Activated CD8-positive, alpha-beta T cell treated with anti-CD3 and anti-CD28 coated beads for 36 hours (primary cell): ENCODE measurements at places on chromosomes 11 and 22.
A peak's percentile ranks its signal among the peaks of the same experiment; 100 is the strongest.

DNA sequence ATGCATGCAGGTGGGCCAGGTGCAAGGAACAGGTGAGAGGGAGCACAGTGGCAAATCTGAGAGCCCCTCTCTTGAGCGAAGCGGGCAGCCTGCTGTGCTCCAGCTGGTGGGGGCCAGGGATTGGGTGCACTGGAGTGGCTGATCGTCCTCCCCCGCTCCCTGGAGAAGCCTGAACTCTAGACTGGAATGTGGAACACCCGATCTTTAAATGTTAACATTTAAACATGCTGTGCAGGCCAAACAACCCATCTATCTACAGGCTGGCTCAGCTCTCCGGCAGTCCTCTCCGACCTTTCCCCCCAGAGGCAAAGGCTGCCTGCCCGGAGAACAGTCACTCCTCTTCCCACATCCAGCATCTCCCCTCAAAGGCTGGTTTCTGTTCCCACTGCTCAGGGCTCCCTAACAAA, 5.1 kb downstream of the MRGPRF start:
- H3K4me1 ChIP-seq: no peaks in the 10 kb centered on the region
- no peak overlapping the region for H3K27ac ChIP-seq
- no peak for DNase-seq
- H3K27me3 ChIP-seq: peaks cover 21% of the 10 kb centered on the region
- H3K4me3 ChIP-seq: no peak overlapping the region
- H3K36me3 ChIP-seq: no peaks in the 10 kb centered on the region

DNA sequence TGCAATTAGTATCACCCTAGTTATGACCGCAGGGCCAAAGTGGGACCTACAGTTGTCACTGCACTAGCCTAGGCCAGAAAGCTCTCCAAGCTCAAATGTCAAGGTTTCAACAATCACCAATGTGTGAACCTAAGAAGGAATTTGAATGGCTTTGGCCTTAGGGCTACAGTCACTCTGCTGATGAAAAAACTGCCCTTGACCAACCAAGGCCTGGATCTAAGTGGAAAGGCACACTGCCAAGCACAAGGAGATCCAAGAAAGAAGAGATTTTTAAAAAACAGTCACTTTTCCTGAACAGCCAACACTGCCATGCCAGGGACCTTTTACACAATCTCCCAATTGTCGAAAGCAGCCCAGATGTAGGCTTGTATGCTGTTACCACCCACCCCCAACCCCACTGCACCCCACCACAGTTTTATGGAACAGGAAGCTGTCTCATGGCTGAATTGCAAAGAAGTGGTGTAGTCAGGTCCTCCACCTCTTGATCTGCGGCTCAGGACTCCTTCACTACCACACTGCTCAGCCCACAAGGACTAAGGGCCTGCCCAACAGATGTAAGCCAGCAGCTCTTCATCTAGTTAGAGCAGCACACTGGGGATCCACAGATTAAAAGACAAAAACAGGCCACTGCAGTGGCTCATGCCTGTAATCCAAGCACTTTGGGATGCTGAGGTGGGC, 32.9 kb downstream of the SMCO4 start:
- no peaks in the 10 kb centered on the region for H3K36me3 ChIP-seq
- DNase-seq: peak; percentile 8
- H3K4me1 ChIP-seq: peaks cover 8% of the 10 kb centered on the region
- no peak overlapping the region for H3K27ac ChIP-seq
- H3K4me3 ChIP-seq: no peak overlapping the region
- H3K27me3 ChIP-seq: no peaks in the 10 kb centered on the region

- H3K4me3 ChIP-seq: no peak overlapping the region
- peak; percentile 70 for DNase-seq
- no peaks in the 10 kb centered on the region for H3K36me3 ChIP-seq
- H3K4me1 ChIP-seq: no peaks in the 10 kb centered on the region
- H3K27me3 ChIP-seq: peaks cover 7% of the 10 kb centered on the region
Measured at GRCh38 chr11:17528181-17528691, 16.0 kb downstream of the USH1C start.

DNA sequence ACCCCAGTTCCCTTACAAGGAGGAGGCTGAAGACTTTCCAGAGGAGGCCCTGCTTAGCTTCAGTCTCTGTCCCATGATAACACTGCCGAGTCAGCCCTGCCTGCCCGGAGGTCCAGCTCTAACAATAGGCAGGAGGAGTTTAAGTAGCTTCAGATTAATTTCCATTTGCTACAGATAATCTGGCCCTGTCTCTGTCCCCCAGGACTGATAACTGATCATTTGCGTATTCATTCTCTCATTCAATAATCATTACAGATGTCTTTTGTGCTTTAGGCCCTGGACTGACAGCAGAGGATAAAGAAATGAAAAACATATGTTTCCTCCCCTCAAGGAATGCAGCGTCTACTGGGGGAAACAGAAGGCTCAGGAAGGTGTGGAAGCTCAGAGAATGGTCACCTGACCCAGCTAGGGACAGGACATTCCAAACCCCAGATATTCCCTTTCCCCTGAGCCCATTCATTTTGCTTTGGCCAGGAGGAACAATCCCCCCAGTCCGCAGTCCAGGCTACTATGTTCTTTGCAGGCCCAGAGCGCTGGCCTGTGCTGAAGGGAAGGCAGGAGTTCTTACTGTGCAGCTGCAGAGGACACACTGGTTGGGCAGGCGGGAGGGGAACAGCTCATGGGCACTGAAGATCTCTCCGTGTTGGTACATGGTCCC, 20.8 kb downstream of the CHRDL2 start:
- no peak for DNase-seq
- no peaks in the 10 kb centered on the region for H3K36me3 ChIP-seq
- H3K4me3 ChIP-seq: no peak overlapping the region
- H3K4me1 ChIP-seq: peaks cover 3% of the 10 kb centered on the region

DNA sequence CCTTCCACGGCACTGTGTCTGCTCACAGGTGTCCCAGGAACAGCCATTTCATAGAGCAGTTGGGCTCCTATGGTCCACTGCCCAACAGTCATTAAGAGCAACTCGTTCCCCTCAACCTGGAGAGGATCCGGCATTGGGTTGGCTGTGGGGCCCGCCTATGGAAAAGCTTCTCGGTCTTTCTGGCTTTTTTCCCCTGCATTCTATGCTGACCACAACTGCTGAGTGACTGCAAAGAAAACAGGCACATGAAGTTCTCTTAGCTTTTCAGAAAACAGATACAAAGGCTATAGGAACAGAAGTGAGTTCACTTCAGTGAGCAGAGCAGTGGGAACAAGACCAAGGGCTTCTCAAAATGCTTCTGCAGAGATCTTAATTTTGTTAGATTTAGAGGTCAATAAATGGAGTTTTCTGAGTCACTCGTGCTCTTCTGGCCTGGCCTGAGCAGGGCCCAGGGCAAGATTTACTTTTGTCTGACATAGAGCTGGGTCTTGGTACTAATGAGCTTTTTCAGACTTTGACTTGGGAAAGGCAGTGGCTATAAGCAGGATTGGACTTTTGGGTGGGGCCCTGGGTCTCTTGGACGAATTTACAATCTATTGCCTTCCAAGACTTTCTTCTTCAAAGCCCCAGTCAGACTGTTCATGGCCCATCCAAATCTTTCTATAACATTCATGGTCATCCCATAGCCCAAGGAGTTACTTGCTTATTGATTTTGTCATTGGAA, 13.6 kb upstream of the APOL5 start:
- DNase-seq: no peak
- H3K4me1 ChIP-seq: no peaks in the 10 kb centered on the region
- no peaks in the 10 kb centered on the region for H3K36me3 ChIP-seq
- H3K27me3 ChIP-seq: no peaks in the 10 kb centered on the region

GRCh38 chr11:73171436-73172161, 29.5 kb upstream of the FCHSD2 start:
- no peaks in the 10 kb centered on the region for H3K4me1 ChIP-seq
- DNase-seq: no peak
- H3K27ac ChIP-seq: no peak overlapping the region
- H3K4me3 ChIP-seq: no peak overlapping the region
- no peaks in the 10 kb centered on the region for H3K27me3 ChIP-seq

DNA sequence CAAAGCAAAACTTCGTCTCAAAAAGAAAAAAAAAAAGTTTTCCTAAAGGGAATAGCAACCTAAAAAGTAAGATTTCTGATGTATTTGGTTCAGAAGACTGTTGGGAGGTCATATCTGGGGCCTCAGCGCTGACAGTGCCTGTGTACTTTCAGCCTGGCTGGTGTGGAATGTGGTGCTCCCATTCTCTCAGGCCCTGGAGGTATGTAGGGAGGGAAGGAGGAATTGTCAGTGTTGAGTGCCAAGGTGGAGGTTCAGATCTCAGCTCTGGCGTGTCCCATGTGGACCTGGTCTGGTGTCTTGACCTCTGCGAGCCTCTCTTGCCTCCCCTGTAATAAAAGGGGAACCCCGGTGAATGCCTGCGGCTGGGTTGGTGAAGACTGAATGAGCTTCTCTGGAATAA, 22.4 kb downstream of the PRR5 start:
- peak overlapping the region; percentile 7 for H3K27ac ChIP-seq
- DNase-seq: no peak
- H3K27me3 ChIP-seq: no peaks in the 10 kb centered on the region
- no peak overlapping the region for H3K4me3 ChIP-seq
